Pulmonary artery endothelial cell (primary cell): ENCODE measurements at places on chromosomes 4 and X. TPM values are rescaled to one million over a fixed set of nuclear protein-coding genes. Genes with fewer than 3 reads are reported as not detected.

Gene AMER1
- total RNA-seq: 1.6 and 2.3 TPM in 2 replicates

Gene FRMD7
- total RNA-seq: not detected in 2 replicates

Gene CT45A3
- total RNA-seq: not detected in 2 replicates

Gene GRK4
- total RNA-seq: 4.6 and 5.7 TPM in 2 replicates

Gene POU4F2
- not detected in 2 replicates for total RNA-seq

Gene ASB9
- total RNA-seq: 9.2 and 21.0 TPM in 2 replicates

Gene GNL3L
- total RNA-seq: 32.8 and 44.4 TPM in 2 replicates

Gene IL2RG
- not detected in 2 replicates for total RNA-seq

Gene SYTL5
- total RNA-seq: not detected in 2 replicates

Gene EPHA5
- not detected in 2 replicates for total RNA-seq

Gene ANKRD50
- 88.4 and 91.9 TPM in 2 replicates for total RNA-seq

Gene SHOX
- not detected in 2 replicates for total RNA-seq

Gene FAM184B
- total RNA-seq: not detected in 2 replicates

Gene C4orf54
- not detected in 2 replicates for total RNA-seq

Gene SPIN2A
- 0.20 and 0.21 TPM in 2 replicates for total RNA-seq

Gene SRPX
- total RNA-seq: 368 and 413 TPM in 2 replicates

Gene FATE1
- not detected in 2 replicates for total RNA-seq

Gene GPR119
- total RNA-seq: not detected in 2 replicates

Gene TBC1D8B
- 4.7 and 5.3 TPM in 2 replicates for total RNA-seq

Gene MAGEE2
- total RNA-seq: not detected in 2 replicates
